ENCODE measurements at places on chromosomes 12 and 14. TPM values are rescaled to one million over a fixed set of nuclear protein-coding genes. Genes with fewer than 3 reads are reported as not detected.
A peak's percentile ranks its signal among the peaks of the same experiment; 100 is the strongest.

The FOXM1 gene
- total RNA-seq, result 147 TPM

The BICDL1 gene
- 5.2 TPM for total RNA-seq

DNA sequence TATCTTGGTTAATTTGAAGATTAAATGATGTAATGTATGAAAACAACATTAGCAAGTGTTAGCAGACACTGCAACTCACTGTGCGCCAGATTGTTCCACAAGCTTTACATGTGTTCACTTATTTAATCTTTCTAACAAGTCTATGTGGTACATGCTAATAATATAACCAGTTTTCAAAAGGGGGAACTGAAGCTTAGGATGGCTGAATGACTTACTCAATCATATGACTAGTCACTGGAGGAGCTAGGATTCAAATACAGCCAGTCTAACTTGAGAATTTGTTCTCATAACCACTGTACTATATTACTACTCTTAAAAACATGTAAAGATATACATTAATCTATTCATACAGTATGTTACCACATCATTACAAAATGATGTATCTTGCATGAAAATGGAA lies 60.5 kb upstream of the LRIG3 start:
- DNase-seq, result no peak

DNA sequence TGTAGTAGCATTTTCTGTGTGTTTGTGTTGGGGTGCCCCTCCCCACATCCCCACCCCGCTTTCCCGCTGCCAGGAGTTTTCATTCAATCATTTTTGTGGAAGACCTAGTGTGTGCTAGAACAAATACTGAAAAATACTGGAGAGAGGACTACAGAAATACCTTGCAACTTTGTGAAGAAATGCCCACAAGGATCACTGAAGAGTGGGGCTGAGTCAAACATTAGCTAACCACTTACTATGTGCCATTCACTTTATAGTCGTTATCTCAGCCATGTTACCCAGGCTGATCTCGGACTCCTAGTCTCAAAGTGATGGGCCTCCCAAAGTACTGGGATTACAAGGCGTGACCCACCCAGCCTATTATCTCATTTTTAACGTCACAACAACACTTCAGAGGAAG lies 559 bp upstream of the LMBR1L start:
- DNase-seq, result no peak

DNA sequence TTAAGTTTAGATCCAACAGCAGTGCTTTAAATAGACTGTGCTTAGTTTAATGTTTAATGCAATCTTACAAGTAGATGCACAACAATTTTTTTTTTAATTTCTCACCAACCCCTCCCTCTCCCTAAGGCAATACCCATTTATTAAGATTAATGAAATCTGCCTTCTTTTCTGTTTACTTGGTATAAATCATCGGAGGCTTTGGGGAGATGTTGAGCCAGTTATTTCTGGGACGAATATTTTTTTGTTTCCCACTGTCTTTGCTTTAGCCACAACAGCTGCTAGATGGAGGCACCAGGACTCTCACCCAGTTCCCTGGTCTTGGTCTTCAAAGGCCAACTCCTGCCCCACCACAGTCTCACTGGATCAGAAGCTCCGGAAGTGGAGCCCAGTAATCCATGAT lies 113.4 kb downstream of the PLXNC1 start:
- no peak for DNase-seq

DNA sequence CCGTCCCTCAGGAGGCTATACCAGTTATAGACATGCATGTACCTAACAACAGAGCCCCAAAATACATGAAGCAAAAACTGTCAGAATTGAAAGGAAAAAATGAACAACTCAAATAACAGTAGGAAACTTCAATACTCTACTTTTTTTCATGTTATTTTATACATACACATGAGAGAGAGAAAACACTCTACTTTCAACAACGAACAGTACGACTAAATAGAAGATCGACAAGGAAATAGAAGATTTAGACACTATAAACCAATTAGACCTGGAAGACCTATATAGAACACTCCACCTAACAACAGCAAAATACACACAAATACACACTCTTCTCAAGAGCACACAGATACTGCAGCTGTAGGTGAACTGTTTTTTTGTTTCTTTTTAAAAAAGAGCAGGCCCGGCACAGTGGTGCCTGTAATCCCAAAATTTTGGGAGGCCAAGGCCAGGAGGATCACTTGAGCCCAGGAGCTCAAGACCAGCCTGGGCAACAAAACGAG lies 34.7 kb upstream of the PNMA1 start:
- no peak for DNase-seq

DNA sequence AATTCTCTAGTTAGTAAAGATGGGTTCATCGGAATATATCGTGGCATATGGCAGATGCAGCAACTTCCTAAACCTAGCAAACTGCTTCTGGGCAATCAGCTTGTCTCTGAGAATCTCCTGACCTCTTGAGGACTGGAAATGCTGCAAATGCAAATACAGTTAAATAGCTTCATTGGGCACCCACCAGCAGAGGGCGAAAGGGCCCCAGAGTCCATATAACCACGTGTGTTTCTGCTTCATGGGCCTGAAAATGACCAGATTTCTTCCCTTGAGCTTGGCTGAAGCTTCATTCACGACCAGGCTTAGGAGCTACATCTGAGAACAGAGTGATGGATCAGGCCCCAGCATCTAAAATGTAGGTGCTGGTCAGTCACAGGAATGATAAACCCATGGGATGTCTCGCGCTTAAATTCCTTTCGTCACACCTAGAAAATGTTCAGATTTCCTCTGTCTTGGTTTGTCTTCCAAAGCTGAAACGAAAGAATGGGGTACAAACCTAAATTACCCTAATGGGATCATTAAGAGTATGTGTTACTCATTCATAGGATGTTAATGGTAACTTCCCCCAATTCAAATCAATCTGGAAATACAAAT lies 1482.5 kb upstream of the TMEM132C start:
- peak; percentile 52 for DNase-seq

GRCh38 chr12:65699251-65699650 lies 125.0 kb upstream of the HMGA2 start:
- DNase-seq, result no peak
